NCI-H2081 treated with DMSO at 0.1 percent for 48 hours (cell line): ENCODE measurements at places on chromosomes 5 and 9.

- no peak for DNase-seq
Observed at GRCh38 chr5:87347272-87347671, 65.5 kb downstream of the CCNH start.

DNA sequence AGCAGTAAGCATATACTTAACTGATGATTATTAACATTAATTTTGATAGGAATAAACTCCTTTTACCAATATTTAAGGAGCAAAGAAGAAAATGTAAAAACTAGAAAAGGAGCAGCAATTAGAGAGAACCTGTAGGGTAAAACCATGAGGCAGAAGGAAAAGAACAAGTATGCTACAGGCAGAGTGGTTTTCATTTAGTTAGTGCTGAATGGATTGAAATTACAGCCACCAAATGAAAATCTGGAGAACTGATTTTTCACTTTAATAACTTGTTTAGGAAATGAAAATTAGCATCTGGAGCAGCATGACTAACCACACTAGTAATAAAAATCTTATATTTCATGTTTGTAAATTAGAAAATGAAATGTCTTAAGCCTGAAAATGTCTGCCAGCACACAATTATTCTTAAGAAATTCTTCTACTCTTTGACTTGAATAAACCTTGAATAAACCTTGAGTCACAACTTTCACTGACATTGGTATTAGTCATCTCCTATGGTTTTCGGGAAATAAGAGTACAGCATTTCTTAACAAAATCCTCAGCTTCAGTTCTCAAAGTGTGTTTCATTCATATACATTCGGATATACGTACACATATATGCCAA, 1504.9 kb upstream of the C9orf72 start:
- no peak for DNase-seq

DNA sequence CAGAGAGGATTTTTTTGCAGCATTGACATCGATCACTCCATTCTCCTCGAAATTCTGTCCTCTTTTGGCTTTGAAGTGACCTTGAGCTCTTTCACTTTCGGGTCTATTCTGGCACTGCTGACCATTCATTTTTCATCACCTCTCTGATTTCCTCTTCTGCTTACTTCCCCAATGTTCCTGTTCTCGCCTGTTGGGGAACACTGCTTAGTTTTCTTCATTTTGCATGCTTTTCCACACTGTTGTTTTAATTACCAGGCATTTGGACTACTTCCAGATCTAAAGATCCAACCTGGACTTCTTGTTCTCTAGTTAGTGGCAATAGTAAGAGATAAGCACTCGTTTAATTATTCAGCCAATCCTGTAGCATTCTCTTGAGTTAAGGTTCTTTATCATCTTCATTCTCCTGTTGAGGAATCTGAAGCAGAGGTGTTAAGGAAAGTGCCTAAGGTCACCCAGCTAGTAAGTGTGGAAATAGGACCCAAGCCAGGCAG, 53.4 kb downstream of the MAN2A1 start:
- DNase-seq = no peak

- no peak for DNase-seq
Observed at GRCh38 chr9:131873891-131874440, 134.1 kb upstream of the RAPGEF1 start.

DNA sequence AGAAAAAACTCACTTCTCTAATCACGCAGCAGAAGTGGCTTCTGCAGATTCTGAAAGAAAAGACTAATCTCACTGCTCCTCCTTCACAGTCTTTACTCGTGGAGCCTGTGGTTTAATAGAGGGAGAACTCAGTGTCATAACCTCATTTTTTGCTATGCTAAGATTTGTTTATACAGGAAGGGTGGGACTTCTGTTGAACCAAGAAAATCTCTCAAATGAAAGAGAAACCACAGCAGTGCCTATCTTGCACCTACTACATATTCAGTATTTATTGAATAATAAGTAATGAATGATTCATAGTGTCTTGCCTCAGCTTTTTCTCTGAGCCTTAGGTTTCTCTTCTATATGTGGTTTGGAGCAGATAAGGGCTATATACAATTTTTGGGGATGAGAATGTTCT, 136.1 kb upstream of the DMAC1 start:
- DNase-seq = no peak

DNA sequence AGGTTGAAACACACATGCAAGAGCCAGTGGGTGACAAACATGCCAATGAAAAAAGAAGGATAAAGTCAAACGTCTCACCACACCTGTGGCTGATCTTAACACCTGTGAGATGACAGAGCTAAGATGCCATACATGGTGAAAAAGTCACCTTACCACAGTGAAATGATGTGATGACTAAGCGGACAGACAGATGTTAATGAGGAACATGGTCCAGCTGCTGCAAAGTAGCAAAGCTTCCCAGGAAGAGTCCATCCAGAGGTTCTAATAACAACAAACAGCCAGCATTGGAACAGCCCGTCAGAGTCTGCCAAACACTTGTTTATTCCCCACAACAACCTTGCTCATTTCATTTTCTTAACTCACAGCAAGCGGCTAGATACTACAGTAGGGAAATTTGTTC, 1.9 kb downstream of the KIAA1191 start:
- DNase-seq = no peak

DNA sequence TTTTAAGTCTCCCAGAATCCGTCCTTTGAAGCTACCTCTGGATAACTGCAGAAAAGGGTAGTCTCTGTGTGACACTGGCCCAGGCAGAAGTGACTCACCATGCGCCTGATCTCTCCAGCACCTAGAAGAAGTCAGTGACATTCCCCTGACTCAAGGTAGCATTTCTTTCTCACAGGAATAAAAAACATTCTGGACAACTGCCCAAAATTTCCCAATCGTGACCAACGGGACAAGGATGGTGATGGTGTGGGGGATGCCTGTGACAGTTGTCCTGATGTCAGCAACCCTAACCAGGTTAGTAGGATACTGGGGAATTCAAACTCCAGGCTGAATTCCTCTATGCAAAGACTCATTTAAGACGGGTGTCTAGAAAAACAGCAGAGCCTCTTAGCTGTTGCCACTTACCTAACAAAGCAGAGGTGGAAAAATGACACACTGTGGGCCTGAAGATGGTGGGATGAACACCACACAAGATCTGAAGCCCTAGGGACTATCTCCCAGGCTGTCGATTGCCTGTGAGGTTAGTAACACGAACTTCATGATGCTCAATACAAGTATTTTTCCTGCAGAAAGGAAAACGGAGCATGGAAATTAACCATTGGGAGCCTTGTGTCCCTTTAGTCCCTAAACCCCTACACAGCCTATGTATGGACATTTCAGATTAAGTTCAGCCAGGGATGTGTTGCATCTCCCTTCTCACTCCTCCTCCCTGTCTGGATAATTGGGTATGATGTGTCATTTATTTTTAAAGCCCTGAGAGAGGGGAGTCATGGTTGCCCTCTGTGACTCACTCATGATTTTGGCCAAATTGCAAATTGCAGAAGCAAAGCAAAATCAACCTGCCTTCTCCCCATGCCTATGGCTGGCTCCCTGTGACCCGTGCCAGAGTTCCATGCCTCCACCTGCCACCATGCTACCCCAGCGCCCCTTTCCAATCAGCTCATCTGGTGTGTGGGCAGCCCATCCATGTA, 37.2 kb downstream of the THBS4 start:
- DNase-seq = no peak

DNA sequence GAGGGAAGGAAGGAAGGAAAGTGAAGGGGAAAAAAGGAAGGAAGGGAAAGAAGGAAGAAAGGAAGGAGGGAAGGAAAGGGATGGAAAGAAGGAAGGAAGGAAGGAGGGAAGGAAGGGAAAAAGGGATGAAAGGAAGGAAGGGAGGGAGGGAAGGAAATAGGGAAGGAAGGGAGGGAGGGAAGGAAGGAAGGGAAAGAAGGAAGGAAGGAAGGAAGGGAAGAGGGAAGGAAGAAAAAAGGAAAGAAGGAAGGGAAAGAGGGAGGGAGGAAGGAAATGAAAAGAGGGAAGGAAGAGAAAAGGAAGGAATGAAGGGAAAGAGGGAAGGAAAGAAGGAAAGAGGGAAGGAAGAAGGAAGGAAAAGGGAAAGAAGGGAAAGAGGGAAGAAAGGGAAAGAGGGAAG, 136.9 kb downstream of the BARX1 start:
- DNase-seq = no peak

GRCh38 chr5:43255704-43256103, 57.5 kb downstream of the HMGCS1 start:
- DNase-seq = no peak

DNA sequence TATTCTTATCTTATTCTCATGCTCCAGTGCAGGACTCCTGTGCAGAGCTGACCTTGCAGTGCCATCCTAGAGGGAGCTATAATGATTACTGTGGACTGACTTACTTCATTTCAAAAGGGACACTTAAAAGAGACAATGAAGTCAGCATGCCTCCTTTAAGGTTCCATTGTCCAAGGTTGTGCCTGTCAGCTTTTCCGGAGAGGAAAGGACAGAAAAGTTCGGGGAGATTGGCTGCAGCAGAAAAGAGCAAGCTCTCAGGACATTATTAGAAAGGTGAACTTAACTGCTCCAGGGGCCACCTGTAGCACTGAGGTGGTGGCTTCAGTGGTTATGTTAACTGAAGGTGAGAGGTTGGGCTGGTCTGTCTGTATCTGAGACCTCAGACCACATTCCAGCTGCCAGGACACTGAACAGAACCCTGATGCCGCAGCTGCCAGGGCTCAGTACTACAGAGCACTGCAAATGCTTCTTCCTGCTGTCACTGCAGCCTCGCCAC, 112.9 kb downstream of the ST8SIA4 start:
- DNase-seq = no peak

DNA sequence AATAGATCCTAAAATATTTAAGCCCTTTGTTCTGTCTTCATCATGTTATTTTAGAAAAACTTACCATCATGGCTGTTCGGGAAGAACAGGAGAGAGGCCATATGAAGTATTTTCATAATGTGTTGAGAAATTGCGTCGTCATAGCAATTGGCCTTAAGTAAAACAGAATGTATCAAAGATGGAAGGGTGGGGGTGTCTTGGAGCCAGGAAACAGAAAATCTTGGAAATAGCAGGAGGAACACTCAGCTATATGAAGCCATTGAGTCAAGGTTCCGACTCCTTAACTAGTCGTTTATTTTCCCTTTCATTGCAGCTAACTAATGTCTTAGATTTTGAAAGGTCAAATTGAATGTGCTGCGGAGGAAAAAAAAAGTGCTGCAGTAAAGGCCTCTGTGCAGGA, 1.3 kb downstream of the SPTAN1 start:
- no peak for DNase-seq

- DNase-seq = no peak
Observed at GRCh38 chr5:110572729-110573128, 153.7 kb downstream of the TMEM232 start.

DNA sequence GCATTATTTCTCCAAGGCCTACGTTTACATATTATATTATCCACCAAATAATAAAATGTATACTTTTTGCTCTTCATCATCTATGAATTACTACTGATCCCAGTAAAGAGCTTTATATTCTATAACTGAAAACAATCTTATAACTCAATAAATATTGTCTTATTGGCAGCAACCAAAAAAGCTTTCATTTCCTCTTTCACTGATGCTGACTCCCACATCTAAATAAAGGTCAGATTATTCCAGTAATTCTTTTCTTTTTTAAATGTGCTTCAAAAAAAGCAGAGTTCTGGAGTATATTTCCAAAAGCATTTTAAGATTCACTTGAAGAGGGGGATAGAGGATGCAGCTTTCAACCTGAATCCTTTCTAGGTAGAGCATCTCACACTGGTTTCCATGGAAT, 75.3 kb upstream of the NR4A3 start:
- DNase-seq = no peak

DNA sequence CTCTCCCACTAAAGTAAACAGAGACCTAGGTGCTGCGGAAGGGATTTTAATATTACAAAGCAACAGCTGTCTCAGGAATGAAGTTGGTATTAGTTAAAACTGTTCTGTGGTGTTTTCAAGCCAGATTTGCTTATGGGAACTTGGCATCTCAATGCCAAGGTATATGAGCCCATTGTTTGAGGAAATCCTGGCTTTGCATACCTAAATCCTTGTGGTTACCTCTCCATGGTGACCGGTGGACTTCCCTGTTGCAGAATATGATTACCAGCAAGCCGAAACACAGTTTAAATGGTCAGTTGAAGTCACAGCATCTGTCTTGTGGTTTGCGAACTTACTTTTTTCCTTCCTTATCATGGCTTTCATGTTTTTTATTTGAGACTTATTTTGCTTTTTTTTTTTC, 62.3 kb upstream of the TXNDC8 start:
- no peak for DNase-seq

DNA sequence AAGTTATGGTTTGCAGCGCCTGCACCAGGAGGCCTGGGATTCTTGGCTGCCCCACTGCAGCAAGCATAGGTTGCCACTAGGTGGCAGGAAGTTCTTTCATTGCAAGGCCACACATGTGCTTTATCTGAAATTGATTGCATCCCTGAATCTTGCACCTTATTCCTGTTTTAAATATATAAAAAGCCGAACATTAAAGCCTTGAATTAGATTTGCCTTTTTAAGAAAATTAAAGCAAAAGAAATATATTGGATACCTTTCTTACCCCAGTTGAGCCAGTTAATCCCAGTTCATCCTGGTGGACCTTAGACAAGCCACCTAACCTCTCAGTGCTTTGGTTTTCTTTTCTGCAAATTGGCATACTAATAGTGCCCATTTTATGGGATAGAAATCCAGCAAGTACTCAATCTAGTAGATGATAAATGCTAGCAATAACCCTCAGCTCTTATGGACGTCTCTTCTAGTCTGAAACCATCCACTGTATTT, 6.3 kb upstream of the TRMT10B start:
- DNase-seq = peak; percentile 43

DNA sequence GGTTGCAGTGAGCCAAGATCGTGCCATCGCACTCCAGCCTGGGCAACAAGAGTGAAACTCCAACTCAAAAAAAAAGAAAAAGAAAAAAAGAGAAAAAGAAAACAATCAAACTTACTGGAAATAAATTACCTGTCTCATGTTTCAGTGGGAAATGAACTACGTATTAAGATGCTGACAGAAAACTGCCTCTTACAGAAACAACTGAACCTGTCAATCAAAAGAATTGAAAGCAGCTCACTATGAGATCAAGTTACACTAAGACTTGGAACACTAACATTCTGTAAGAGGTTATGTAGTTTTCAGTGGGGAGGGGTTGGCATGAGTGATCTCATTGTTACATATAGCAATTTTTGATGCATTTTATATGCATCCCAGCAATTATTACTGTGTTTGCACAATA, 64.4 kb upstream of the SPATA31E1 start:
- no peak for DNase-seq

DNA sequence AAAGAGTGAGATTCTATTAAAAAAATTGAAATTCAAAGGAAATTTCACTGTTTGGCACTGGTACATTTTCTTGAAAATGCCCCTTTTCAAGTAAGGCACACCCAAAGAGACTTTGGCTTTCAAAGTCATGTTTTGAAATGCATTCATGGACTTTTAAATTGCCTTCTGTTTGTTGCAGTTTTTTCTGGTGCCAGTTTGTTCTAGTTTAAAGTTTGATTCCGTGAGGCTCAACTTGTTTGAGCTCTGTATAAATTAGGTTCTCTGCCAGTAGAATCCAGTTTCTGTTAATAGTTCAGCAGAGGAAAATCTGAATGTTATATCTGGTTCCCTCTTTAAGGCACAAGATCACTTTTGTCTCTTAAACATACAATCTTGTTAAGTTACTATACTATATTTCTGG, 16.4 kb downstream of the ATP6V0E1 start:
- no peak for DNase-seq

DNA sequence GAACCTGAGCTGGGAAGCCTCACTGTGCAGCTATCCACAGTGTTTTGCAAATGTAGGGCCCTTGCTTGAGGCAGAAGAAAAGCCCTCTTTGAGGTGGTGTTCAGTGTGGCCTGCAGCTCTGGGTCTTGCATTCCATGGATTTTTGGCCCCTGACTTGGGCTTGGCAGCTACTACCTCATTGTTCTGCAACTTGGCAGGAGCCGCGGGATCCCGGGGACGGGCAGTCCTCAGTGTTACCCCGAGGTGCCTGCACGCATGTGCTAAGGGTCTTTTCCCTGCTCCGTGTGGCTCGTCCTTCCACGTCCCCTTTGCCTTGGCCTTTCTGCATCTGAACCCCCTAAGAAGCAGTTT, 39.8 kb downstream of the NEK6 start:
- no peak for DNase-seq
